ENCODE measurements at places on chromosomes 13 and 19.
A peak's percentile ranks its signal among the peaks of the same experiment; 100 is the strongest.

- DNase-seq, result peak; percentile 58
Observed at GRCh38 chr13:43924549-43925245, 45.0 kb downstream of the LACC1 start.

GRCh38 chr19:54644056-54644455 is 13.8 kb downstream of the LILRB1 start:
- DNase-seq, result peak; percentile 81

- no peak for DNase-seq
Observed at GRCh38 chr13:102688306-102688973, 6.4 kb downstream of the METTL21C start.

DNA sequence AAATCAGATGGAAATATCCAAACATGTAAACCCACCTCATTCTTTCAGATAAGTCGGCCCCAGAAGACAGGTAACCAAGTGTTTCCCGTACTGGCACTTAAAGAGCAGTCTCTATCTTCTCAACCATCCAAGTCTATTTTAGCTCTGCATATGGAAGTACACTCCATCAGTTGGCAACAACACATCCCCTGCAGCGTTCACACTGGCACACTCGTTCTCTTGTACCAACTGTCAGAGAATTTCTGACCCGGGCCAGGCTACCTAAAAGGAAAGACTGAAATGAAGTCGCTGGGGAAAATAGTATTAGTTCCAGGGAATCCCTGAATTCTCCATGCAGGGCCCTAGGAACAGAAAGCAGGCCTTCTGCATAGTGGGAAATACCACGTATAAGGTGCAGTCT is 109.3 kb downstream of the RXFP2 start:
- no peak for DNase-seq

- no peak for DNase-seq
Observed at GRCh38 chr19:28401739-28402424, 811.1 kb downstream of the UQCRFS1 start.

GRCh38 chr19:4588291-4588761 is 28.8 kb upstream of the SEMA6B start:
- DNase-seq, result no peak

DNA sequence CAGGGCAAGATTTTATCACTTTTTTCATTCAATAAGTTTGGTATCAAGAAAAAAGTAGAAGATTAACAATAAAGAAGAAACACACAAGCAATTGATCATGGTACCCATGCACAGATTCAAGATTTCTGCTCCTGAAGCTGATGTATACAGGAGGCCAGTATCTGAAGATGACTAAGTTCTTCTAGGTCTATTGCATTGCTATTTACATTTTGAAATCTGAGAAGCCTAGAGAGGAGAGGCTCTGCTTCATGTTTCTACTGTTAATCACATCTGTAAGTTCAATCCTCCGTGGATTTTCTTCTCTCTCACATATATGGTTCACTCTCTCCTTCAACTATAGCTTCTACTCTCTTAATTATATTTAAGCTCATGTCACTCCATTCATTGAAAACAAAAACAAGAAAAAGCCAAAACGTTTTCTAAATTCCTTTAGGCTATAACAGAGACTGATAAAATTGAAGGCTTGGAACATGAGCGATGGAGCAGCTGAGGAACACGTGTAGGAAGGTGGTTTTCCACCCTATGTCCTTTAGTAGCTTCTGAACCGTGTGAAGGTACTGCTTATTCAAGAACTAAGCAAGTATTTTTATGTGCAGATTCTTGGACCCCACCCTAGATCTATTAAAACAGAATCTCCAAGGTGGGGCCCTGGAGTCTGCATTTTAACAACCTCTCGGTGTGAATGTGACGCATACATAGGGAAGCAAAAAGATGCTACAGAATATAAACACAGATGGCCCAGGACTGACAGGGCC is 198.2 kb downstream of the EFNB2 start:
- no peak for DNase-seq

DNA sequence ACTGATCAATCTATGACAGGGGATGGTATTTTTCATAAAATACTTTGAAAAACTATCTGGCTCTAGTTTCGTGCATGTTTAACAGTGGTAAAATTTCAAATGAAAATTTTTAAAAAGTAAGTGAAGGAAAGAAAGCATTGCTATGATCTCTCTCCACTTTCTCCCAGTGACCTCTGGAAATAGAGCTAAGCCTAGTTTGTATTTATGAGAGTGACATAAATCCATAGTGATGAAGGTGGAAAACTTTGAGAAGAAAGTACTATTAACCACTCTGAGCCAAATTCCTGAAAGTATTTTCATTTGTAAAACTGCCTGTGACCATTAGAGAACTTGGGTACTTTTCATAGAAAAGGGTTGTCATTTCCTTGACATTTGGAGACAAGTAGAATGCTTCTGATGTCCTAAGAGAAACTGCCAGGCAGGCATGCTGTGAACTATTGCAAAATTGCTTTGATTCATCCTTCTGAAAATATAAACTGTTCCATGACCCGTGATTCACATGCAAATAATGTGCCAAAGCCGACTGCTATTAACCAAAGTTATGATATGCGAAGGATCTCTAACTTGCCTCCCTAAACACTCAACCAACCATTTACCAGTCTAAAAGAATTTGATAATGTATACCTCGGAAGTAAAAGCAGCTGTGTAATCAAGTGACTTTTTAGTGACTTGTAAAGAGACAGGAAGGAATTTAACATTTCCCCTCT is 133.2 kb downstream of the VWA8 start:
- no peak for DNase-seq

- no peak for DNase-seq
Observed at GRCh38 chr19:45577111-45577905, 7.3 kb downstream of the OPA3 start.

DNA sequence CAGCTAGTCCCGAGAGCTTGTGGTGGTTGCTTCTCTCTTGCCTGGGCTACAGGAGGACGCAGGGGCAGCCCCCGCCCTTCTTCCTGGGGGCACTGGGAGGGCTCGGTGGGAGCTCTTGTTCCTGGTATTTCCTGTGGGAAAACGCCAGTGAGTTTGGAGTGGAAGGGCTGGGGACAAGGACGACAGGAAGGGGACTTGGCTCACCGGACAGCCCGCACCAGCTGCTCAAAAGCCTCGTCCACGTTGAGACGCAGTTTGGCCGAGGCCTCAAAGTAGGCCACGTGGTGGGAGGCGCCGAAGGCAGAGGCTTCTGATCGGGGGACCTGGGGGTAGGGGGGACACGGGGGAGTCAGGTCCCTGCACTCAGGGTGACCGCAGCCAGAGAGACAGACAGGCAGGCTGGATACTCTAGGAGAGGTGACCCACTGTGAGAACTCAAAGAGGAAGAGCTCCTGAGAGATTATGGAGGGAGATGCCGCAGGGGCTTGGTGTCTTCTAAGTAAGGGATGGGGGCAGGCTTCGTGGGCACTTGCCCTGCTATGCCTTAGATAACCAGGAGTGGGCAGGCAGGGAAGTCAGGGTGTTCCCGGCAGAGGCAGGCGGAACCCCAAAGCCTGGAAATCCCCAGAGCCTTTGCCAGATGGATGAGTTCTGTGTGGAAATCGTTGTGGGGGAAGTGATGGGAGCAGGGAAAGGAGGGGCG is 4.3 kb downstream of the RRAS start:
- DNase-seq, result peak; percentile 22

- DNase-seq, result no peak
Observed at GRCh38 chr13:36352350-36352749, 6.2 kb upstream of the SPART start.

DNA sequence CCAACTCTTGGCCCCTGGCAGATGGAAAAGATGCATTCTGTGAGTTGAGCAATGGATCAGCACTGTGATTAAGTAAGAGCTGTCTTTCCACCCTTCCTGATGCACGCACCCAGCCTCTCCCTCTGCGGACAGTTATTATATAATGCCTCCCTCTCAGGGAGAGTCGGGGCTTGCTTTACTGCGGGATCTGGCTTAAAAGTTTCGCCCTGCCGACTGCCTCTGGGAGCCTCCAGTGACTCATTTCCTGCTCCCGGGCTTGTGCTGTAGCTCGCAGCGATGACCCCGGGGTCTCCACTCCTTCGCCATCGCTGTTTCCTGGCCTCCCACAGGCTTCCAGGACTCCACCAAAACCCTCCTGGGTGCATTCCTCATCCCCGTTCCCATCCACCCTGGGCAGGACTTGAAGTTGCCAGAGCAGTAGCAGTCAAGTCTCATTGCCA is 107.4 kb upstream of the SLC7A1 start:
- no peak for DNase-seq

DNA sequence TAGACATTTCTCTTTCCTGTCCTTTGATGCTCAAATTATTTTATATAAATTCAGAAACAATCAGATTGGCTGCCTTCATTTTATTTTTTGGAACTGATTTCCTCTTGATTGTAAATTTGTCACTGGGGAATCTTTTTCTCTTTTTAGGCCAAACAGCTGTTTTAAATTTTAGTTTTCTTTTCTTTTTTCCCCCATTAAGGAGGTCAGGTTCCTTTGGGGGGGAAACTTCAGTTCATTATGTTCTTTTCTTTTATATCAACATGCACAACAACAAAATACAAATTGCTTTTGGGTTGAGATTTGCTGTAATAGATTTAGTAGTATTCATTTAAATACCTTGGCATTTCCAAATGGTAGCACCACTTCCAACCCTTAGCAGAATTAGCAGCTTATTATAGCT is 264.8 kb upstream of the SPRY2 start:
- DNase-seq, result no peak

- no peak for DNase-seq
Observed at GRCh38 chr19:21786936-21787335, 19.6 kb upstream of the ZNF100 start.

- DNase-seq, result peak; percentile 6
Observed at GRCh38 chr13:25300861-25301346, 521 bp upstream of the NUP58 start.

DNA sequence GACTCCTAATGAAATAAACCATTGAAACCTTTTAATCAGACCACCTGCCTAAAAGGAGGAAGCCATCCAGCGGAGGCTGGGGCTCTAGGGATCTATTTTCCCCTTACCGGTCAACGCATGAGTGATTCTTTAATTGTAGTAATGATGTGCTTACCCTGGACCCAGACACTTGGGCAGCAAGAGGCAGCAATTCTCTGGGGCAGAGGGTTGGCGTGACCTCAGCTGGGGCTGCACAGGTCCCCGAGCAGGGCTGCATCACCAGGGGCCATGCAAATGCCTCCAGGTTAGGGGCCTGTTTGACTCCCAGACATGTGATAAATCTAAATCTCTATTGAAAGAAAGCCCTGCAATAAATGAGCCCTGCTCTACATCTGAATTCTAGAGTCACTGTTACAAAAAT is 194.2 kb upstream of the TSHZ3 start:
- DNase-seq, result no peak
